ENCODE measurements at places on chromosomes 16 and 17.

DNA sequence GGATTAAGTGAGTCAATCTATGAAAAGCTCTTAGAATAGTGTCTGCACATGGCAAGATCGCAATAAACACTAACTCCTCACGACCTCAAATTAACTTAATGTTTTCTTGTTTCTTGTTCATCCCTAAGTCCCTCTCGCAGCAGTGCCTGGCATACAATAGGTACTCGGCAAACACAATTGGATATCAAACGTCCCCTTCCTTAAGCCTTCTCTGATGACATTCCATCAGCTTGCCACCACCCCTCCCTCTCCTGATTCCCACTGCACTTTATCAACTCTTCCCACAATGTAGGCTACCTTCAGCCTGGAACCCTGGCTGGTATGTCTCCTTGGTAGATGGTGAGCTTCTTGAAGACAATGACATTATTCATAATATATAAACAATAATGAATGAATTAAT, 33.3 kb downstream of the CCDC42 start:
- no peak for DNase-seq

DNA sequence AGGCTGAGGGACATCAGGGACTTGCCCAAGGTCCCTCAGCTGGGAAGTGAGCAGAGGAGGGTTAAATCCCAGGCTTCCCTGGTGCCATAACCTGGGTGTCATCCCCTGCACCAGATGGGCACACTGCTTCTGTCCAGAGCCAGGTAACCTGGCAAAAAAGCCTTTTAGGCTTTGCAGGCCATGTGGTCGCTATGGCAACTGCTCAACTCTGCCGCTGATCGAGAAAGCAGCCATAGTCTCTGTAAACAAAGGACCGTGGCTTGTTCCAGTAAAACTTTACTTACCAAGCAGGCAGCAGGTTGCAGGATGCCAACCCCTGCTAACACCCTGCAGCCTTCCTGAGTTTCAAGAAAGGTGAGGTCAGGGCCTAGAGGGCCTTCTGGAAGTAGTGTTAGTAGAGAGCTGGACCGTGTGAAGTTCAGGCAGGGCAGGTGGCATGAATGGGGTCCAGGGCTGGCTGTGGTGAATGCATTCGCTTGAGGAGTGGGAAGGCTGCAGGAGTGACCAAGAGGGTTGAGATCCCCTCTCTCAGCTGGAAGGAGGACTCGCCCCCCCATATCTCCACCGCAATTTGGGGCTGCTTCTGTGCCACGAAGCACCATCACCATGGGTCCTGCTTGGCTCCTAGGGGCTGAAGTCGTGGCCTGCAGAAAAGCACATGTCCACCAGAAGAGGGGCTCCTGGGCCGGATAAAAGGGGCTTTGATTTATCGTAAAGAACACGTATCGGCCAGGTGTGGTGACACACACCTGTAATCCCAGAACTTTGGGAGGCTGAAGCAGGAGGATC, 91.3 kb downstream of the SOCS1 start:
- no peak for DNase-seq

- no peak for DNase-seq
Observed at GRCh38 chr16:75105306-75106061, 11.1 kb downstream of the LDHD start.

DNA sequence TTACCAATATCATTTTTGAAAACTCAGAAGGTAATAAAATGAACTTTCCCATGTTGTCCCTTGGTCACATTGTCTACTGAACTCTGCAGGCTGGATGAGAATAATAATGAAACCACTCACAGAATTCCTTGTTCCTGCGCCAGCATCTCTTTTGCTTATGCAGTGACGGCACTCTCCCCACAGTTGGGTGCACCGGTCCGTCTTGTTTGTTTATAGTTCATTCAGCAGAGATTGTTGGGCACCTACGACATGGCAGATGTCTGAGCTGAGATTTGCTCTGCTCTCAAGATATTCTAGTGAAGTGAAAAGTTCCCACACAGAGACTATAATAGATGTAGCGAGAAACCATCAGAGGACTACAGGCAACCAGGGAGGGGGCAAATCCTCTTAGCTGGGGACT, 375.7 kb upstream of the CDH11 start:
- no peak for DNase-seq

DNA sequence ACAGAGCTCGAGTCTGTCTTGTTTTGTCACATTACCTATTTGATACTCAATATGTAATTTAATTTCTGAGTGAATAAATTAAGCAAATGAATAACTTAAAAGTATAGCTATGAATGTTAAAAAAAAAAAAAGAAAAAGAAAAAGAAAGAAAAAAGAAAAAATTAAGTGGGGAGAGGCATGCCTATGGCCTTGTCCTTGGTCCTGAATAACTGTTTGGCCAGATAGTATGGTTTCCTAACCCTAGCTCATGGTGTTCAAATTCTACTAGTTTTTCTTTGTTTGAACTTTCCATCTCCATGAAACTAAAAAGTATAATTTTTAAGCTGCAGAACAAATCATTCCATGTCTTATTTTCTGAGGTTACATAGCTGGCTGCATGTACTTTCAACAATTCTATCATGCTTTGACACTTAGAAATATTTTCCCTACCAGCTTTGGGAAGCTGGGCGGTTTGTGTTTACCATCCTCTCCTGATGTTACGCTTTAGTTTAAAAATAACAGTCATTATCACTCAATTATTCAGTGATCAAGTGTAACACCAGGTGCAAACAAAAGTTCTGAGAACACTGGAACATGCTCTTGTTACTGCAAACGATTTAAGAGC, 31.8 kb downstream of the TOX3 start:
- no peak for DNase-seq

- no peak for DNase-seq
Observed at GRCh38 chr16:49269201-49269600, 12.4 kb downstream of the CBLN1 start.

Data from mesothelial cell of epicardium (in vitro differentiated cells).